ENCODE measurements at places on chromosomes 11 and 22. TPM values are rescaled to one million over a fixed set of nuclear protein-coding genes. Genes with fewer than 3 reads are reported as not detected.

DNA sequence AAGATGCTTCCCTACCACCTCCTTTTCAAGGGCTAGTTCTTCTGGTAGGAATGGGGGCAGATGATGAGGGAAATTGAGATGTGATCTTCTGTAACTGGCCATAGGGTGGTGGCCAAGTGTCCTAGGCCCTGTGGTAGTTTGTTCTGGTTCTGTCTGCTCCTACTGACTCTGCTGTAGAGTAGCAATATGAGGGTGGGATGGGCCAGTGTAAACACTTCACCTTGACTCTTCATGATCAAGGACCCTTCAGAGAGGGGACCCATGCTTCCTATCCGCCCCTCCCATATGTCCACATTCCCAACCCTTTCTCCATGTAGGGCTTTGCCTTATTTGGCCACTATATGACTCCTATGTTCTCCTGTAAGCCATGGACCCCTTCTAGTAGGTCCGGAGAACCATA lies 230.3 kb upstream of the SESN3 start:
- H3K4me3 ChIP-seq: no peak overlapping the region
- no peak overlapping the region for H3K27ac ChIP-seq
- DNase-seq: no peak
- H3K27me3 ChIP-seq: no peaks in the 10 kb centered on the region
- H3K36me3 ChIP-seq: no peaks in the 10 kb centered on the region

GRCh38 chr11:32178692-32179091 lies 87.8 kb downstream of the RCN1 start:
- H3K4me3 ChIP-seq: no peak overlapping the region
- no peak overlapping the region for H3K27ac ChIP-seq
- peaks cover 2% of the 10 kb centered on the region for H3K27me3 ChIP-seq
- no peak for DNase-seq

DNA sequence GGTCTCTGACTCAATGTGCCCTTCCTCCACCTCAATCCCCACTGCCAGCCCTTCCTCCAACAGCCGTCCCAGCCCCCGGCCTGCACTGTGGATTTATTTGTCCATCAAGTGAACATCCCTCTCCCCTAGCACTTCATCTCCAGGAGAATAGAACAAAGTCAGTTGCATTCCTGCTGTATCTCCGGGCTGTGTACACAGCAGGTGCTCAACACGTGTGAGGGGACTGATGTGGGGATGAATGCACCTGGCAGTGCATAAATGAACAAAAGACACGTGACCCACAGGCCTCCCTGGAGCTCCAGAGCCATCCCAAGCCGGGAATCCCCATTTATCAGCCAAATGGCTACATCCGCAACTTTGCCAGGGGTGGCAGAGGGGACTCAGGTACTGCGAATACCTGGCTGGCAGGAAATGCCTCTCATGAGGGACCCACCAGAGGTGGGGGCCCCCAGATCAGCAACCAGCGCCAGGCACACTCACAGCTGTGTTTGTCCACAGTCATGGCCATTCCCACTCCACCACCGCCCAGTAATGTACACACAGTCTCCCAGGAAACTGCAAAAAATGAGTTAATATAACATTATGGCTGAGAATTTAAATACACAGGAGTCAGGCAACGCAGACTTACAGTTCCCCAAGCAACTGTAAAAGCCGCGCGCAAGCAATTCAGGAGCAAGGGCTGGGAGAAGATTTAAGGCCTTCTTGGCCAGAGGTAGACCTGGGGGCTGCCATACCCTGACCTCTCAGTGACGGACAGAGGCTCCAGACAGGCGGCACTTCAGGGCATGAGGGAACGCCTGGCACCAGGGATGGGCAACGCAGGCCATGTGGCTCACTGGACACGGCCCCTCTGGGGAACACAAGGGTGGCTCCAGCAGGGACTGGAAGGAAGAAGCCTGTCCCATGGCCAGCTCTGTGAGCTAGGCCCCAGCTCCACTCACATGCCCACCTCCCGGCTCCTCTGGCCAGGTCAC lies 50.3 kb upstream of the TCF20 start:
- no peak overlapping the region for H3K27ac ChIP-seq
- peaks cover 43% of the 10 kb centered on the region for H3K4me1 ChIP-seq
- H3K4me3 ChIP-seq: no peak overlapping the region
- DNase-seq: no peak
- no peaks in the 10 kb centered on the region for H3K27me3 ChIP-seq
- H3K36me3 ChIP-seq: peaks cover 5% of the 10 kb centered on the region

GRCh38 chr11:129323896-129324502 lies 51.6 kb upstream of the BARX2 start:
- no peaks in the 10 kb centered on the region for H3K4me1 ChIP-seq
- DNase-seq: no peak
- H3K27ac ChIP-seq: no peak overlapping the region
- H3K36me3 ChIP-seq: no peaks in the 10 kb centered on the region

- no peak overlapping the region for H3K4me3 ChIP-seq
- H3K27ac ChIP-seq: no peak overlapping the region
- H3K36me3 ChIP-seq: no peaks in the 10 kb centered on the region
- DNase-seq: no peak
- no peaks in the 10 kb centered on the region for H3K4me1 ChIP-seq
Observed at GRCh38 chr11:78313181-78313795, 104.3 kb downstream of the GAB2 start.

- DNase-seq: no peak
- H3K36me3 ChIP-seq: no peaks in the 10 kb centered on the region
- H3K27ac ChIP-seq: no peak overlapping the region
- no peaks in the 10 kb centered on the region for H3K4me1 ChIP-seq
- peaks cover 40% of the 10 kb centered on the region for H3K27me3 ChIP-seq
Observed at GRCh38 chr22:48566741-48567140, 1260.9 kb downstream of the BRD1 start.

- no peak overlapping the region for H3K27ac ChIP-seq
- H3K27me3 ChIP-seq: no peaks in the 10 kb centered on the region
- H3K4me3 ChIP-seq: no peak overlapping the region
- no peaks in the 10 kb centered on the region for H3K4me1 ChIP-seq
- no peak for DNase-seq
Observed at GRCh38 chr11:73461335-73461840, 85.2 kb downstream of the RELT start.

DNA sequence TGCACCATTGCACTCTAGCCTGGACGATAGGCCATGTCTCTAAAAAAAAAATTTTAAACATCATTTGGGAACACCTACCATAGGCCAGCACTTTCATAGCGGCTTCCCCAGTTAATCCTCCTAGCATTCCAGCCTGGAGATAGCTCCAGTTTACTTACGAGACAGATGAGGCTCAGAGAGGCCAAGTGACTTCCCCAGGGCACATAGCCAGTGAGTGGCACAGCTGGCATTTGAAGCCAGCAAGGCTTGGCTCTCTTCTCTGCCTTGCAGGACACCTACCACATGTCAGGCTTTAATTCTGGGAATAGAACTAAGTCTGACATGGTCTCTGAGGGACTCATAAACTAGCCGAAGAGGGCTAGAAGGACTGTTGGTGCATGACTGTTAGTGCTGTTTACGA lies 4.9 kb upstream of the TAGLN start:
- peaks cover 4% of the 10 kb centered on the region for H3K36me3 ChIP-seq
- H3K27me3 ChIP-seq: no peaks in the 10 kb centered on the region
- no peak overlapping the region for H3K4me3 ChIP-seq
- no peak for DNase-seq
- H3K27ac ChIP-seq: no peak overlapping the region

- H3K4me3 ChIP-seq: no peak overlapping the region
- no peaks in the 10 kb centered on the region for H3K36me3 ChIP-seq
- H3K4me1 ChIP-seq: no peaks in the 10 kb centered on the region
- DNase-seq: no peak
Observed at GRCh38 chr11:130078080-130078479, 8.4 kb downstream of the APLP2 start.

DNA sequence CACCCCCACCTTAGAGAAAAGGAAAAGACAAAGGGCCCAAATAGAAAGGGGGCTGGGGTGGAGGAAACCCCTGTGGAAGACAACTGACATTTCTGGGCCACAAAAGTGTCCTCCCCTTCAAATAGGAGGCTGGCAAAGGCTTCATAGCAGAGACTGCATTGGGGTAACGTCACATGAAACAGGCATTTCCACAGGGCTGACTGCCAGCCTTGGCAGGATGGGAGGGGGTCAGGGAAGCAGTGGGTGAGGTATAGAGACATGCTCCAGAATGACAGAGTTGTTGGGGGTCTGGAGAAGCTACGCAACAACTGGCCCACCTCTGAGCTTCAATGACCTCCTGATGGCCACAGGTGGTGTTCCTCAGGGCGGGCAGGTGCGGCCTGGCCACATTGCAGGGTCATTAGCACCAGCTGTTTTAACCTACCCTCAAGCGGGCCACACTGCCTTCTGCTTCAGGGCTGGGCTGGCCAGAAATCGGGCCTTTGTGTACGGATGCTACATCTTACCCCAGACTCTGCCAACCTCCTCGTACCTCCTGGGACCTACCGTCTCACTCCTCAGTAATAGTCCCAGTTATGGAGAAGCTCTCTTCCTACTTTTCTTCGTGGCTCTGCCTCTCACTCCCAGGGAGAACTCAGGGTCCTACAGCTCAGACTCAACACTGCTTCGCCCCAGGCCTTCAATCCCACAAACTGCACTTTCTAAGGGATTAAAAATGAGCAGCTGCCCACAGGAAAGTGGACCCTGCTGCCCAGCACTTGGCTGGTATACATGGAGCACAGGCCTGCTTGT lies 160.0 kb upstream of the NCAM1 start:
- DNase-seq: no peak
- no peaks in the 10 kb centered on the region for H3K36me3 ChIP-seq
- H3K4me1 ChIP-seq: no peaks in the 10 kb centered on the region
- no peaks in the 10 kb centered on the region for H3K27me3 ChIP-seq
- H3K4me3 ChIP-seq: no peak overlapping the region
- H3K27ac ChIP-seq: no peak overlapping the region

GRCh38 chr22:17897858-17898257 lies 123.6 kb upstream of the BID start:
- H3K4me1 ChIP-seq: no peaks in the 10 kb centered on the region
- no peak for DNase-seq
- peaks cover 38% of the 10 kb centered on the region for H3K36me3 ChIP-seq
- no peaks in the 10 kb centered on the region for H3K27me3 ChIP-seq
- no peak overlapping the region for H3K4me3 ChIP-seq

DNA sequence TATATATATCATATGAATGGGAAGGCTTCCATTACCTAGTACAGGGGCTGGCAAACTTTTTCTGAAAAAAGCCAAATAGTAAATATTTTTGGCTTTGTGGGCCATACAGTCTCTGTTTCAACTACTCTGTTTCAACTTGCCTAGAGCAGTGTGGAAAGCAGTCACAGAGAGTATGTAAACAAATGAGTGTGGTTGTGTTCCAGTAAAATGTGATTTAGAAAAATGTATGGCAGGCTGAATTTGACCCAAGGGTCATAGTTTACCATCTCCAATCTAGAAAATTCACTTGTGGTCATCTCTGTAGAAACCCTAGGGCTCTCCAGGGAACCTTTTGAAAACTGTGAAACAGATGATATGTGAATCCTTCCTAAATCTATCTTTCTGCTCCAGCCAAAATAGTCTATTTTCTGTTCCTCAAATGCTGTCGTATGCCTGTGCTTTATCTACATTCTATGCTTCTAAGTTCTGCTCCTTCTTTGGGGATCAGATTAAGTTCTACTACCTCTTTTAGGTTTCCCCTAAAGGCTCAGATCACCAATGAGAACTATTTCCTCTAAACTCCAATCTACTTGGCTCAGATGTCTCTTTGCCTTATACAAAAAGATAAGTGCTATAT lies 356.2 kb downstream of the METTL15 start:
- H3K4me3 ChIP-seq: no peak overlapping the region
- no peak overlapping the region for H3K27ac ChIP-seq
- no peaks in the 10 kb centered on the region for H3K4me1 ChIP-seq
- H3K27me3 ChIP-seq: no peaks in the 10 kb centered on the region
- H3K36me3 ChIP-seq: no peaks in the 10 kb centered on the region
- no peak for DNase-seq

- no peak overlapping the region for H3K4me3 ChIP-seq
- no peak for DNase-seq
- H3K36me3 ChIP-seq: no peaks in the 10 kb centered on the region
- H3K27me3 ChIP-seq: peaks cover 13% of the 10 kb centered on the region
Observed at GRCh38 chr11:126173257-126173656, 38.2 kb downstream of the RPUSD4 start.

- no peak for DNase-seq
- no peaks in the 10 kb centered on the region for H3K4me1 ChIP-seq
- no peak overlapping the region for H3K4me3 ChIP-seq
- peaks cover 92% of the 10 kb centered on the region for H3K36me3 ChIP-seq
- no peaks in the 10 kb centered on the region for H3K27me3 ChIP-seq
- no peak overlapping the region for H3K27ac ChIP-seq
Observed at GRCh38 chr22:29795663-29796062, 28.5 kb downstream of the UQCR10 start.

- no peak overlapping the region for H3K4me3 ChIP-seq
- DNase-seq: no peak
- H3K27me3 ChIP-seq: peaks cover 13% of the 10 kb centered on the region
- H3K27ac ChIP-seq: no peak overlapping the region
Observed at GRCh38 chr11:12885717-12886239, 123.3 kb upstream of the RASSF10 start.

- no peak for DNase-seq
- H3K27ac ChIP-seq: no peak overlapping the region
- no peaks in the 10 kb centered on the region for H3K4me1 ChIP-seq
- H3K4me3 ChIP-seq: no peak overlapping the region
Observed at GRCh38 chr11:38448284-38448683, 1850.2 kb upstream of the RAG2 start.

- no peak overlapping the region for H3K27ac ChIP-seq
- no peaks in the 10 kb centered on the region for H3K27me3 ChIP-seq
- no peak overlapping the region for H3K4me3 ChIP-seq
- no peaks in the 10 kb centered on the region for H3K36me3 ChIP-seq
- no peak for DNase-seq
Observed at GRCh38 chr11:58316142-58316541, 42.7 kb downstream of the OR5B17 start.

Gene APOA1
- 1.1 TPM for total RNA-seq

Gene DHCR7
- total RNA-seq: 21.6 TPM

Gene ARHGAP20
- 0.03 TPM for total RNA-seq

Gene CARD16
- total RNA-seq: 40.8 TPM

Gene CEP126
- 2.2 TPM for total RNA-seq

Gene PHOX2A
- not detected for total RNA-seq

Gene OR51B2
- not detected for total RNA-seq

Gene KREMEN1
- total RNA-seq: 0.20 TPM

Gene USP2
- total RNA-seq: 0.20 TPM

Gene HTR3A
- 0.13 TPM for total RNA-seq

Data from T-cell (primary cell).